ENCODE measurements at places on chromosomes 2 and 18. TPM values are rescaled to one million over a fixed set of nuclear protein-coding genes. Genes with fewer than 3 reads are reported as not detected.

DNA sequence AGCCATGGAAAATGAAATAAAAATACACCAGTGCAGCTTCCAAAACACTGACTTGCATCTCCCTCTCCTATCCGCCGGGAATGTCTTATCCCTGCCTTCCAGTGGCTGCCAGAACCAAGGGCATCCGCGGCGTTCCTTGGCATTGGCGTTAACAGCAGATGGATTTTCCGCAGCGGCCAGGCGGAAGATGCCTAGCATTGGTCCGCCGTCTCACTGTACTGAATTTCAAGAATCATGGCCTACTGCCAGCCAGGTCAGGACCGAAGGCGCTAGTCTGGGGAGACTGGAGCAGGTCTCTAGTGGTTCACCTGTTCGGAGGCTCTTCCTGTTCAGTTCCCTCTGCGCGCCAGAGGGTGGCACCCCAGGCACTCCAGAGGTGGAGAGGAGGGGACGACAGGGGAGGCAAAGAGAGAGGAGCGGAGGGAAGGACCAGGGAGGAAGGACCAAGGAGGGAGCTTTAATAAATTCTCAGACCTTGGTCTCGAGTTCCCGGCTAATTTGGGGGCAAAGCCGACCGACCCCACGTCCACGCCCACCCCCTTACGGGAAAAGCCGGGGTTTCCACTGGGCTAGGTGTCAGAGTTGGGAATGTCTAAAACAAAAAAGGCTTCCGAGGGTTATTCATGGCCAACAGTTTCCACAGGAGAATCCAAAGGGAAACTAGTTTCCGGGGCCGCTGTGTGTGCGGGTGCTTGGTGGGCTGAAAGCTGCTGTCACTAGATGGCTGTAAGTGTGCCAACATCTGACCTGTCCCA lies 3.7 kb upstream of the BCL2L11 start:
- DNase-seq: peak; percentile 64

DNA sequence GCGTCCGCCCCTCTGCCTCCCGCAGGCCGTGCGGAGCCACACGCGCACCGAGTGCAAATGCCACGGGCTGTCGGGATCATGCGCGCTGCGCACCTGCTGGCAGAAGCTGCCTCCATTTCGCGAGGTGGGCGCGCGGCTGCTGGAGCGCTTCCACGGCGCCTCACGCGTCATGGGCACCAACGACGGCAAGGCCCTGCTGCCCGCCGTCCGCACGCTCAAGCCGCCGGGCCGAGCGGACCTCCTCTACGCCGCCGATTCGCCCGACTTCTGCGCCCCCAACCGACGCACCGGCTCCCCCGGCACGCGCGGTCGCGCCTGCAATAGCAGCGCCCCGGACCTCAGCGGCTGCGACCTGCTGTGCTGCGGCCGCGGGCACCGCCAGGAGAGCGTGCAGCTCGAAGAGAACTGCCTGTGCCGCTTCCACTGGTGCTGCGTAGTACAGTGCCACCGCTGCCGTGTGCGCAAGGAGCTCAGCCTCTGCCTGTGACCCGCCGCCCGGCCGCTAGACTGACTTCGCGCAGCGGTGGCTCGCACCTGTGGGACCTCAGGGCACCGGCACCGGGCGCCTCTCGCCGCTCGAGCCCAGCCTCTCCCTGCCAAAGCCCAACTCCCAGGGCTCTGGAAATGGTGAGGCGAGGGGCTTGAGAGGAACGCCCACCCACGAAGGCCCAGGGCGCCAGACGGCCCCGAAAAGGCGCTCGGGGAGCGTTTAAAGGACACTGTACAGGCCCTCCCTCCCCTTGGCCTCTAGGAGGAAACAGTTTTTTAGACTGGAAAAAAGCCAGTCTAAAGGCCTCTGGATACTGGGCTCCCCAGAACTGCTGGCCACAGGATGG lies 7.1 kb upstream of the WNT10A start:
- DNase-seq: no peak

DNA sequence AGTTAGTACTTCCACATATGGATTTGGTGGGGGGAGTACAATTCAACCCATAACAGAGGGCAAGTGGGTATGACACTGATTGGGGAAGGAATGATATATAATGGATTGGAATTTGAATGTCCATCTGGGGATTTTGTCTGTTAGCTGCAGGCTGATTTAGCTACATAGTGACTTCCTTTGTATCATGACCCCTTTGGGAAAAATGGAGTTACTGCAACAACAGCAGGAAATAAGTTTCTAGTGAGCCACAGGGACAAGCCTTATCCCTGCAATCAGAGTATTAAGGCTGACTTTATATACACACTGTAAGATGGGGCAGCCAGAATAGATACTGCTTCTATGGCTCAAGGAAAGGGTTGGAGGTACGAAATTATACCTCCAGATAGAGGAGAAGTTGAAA lies 404.4 kb upstream of the MEIS1 start:
- no peak for DNase-seq

GRCh38 chr18:69956665-69957620 lies 9.3 kb upstream of the CD226 start:
- DNase-seq: no peak

DNA sequence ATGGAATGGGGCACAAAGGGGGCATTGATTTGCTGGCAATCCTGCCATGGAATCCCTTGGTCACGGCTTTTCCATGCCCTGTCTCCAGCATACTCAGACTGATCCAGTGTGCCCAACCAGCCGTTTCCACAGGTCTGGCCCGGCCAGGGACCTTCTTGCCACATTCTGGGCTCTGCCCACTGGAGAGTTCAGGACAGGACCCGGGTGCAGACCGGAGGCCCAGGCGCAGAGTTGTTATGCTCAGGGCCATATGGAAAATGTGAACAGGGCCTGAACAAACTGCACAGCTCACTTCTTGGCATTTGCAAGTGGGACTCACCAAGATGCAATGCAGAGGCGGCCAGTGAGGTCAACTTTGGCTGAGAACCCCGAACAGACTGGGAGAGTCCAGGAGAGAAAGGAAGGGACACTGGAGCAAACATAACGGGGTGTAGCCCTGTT lies 15.6 kb upstream of the ASAP2 start:
- DNase-seq: no peak

The DYTN gene
- not detected for total RNA-seq

The HAAO gene
- 0.27 TPM for total RNA-seq
